ENCODE measurements at places on chromosomes 6 and 20.

GRCh38 chr6:47376930-47377329 is 67.2 kb upstream of the TNFRSF21 start:
- no peak for DNase-seq

DNA sequence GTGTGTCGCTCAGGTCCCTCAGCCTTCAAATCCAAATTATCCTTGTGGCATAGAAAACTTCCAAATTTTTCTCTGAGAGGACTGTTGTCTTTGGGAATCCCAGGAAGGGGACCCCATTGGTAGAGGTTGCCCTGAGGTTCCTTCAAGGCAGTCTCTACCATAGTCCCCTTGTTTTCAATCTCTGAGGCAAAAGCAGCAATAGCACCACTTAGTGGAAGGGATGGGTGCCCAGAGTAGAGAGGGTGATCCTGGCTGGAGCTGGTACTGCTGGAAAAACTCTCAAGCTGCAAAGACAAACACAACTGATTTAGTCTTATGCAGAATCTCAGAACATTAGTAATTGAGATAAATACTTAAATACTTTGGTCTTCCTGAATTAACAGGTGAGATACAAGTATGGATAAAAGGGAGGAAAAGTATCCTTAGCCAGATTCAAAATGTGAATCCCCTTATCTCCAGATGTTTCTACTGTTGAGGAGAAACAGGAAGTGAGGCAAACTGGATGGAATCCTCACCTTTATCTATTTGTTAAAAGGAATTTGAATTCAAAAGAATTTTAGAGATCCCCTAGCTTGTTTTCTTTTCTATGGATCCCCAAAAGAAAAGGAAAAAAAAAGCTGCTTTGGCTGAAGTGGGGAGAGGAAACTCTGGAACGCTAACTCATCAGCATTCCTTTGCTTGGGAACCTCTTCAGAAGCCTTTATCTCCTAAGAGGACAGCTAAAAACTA is 13.4 kb downstream of the ZNF318 start:
- DNase-seq = no peak

- no peak for DNase-seq
Observed at GRCh38 chr20:51752343-51752951, 15.7 kb downstream of the ATP9A start.

DNA sequence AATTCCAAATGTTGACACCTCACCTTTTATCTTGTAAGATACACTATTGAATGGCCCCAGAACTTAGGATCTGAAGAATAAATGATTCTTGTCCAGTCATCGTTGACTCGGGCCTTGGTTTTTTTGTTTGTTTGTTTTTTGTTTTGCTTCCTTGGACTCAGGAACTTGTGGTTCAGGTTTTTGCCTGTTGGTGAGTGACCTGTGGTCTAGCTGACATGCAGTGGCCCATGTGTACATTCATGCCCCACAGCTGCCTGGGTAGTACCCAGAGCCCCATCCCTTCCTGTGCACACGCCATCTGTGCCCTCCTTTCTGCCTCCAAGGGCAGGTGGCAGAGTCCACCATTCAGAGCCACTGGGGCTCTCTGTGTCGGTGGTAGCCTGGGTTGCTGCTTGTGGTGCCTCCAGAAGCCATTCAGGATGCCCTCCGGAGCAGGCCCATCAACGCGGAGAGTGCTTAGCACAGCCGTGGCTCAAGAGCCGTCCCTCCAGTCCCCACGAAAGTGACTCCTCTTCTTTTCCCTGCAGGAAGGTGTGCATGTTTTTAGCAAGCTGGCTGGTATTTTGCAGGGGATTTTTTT is 85.9 kb downstream of the SYNJ2 start:
- no peak for DNase-seq

GRCh38 chr6:16135066-16135465 is 6.2 kb downstream of the MYLIP start:
- DNase-seq = no peak

- no peak for DNase-seq
Observed at GRCh38 chr6:28206928-28207509, 18.1 kb upstream of the ZSCAN9 start.

DNA sequence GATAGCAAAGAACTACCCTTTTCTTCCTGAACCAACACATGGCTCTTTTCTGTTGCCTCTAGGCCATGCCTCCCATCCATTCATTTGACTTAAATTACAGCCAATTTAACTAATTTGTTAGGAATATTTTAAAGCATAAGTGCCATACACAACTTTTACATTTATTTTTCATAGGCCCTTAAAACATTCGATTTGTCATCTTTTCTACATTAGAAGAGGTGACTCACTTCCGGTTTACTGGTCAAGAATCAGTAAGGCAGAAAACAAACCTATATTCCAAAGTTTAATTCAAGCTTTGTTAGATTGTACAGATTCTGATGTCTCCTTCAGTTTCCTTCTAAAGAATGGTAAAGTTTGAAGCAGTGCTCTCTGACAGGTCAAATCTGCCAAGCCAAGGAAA is 344.3 kb downstream of the SAMD5 start:
- DNase-seq = no peak

DNA sequence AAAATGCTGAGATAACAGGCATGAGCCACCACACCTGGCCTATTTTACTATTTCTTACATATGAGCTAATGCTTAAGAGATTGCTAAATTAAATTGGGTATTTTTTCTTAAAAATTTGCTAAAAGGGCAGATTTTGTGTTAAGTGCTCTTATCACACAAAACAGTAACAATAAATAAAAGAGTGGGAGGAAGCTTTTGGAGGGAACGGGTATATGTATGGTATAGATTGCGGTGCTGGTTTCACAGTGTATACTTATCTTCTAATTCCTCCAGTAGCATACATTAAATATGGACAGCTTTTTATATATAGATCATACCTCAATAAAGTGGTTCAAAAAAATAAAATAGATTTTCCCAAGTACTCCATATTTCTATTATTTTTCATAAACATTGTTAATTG is 39.4 kb upstream of the FABP7 start:
- no peak for DNase-seq

DNA sequence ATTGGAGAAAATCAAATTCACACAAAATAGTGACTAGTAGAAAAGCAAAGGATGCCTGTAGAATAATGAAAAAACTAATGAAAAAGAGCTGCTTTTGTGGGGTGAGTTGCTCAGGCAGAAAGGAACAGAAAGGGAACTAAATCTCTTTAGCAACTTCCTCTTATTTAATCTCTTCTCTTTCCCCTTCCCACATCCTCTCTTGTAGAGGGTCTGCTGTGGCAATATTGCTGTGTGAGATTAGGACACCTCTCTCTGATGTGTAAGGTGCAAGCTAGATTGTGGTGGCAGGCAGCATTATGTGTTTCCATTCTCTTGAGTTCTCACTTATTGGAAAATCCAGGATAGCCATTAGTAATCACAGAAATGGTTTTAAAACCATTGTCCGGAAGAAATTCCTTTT is 49.7 kb downstream of the SYNE1 start:
- DNase-seq = no peak

Data from activated CD8-positive, alpha-beta memory T cell treated with anti-CD3 and anti-CD28 coated beads for 24 hours (primary cell).